ENCODE measurements at places on chromosomes 1 and 21.

GRCh38 chr1:112509005-112509659 lies 367 bp downstream of the WNT2B start:
- no peak for DNase-seq

DNA sequence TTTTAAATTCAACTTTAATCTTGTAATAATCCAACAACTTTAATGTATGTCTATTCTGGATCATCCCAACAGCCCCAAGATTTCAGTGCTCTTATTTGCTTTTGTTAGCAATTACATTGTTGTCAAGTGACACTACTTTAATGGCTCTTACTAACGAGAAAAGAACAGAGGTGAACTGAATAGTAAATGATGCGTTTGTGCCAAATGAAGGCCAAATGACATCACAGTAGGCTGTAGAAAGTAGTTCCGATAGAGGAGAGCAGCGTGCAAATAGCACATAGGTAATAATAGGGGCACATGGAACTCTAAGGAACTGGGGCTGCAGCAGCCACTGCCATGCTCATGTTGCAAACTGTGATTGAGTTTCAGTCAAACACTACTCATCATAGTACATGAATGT lies 301.9 kb downstream of the LMX1A start:
- no peak for DNase-seq

GRCh38 chr1:26724118-26724517 lies 28.3 kb downstream of the ARID1A start:
- no peak for DNase-seq

GRCh38 chr1:230073371-230074035 lies 6.5 kb downstream of the GALNT2 start:
- no peak for DNase-seq

GRCh38 chr1:45785583-45785982 lies 17.8 kb upstream of the MAST2 start:
- DNase-seq: no peak

GRCh38 chr1:48181669-48182367 lies 40.7 kb upstream of the SLC5A9 start:
- DNase-seq: no peak

DNA sequence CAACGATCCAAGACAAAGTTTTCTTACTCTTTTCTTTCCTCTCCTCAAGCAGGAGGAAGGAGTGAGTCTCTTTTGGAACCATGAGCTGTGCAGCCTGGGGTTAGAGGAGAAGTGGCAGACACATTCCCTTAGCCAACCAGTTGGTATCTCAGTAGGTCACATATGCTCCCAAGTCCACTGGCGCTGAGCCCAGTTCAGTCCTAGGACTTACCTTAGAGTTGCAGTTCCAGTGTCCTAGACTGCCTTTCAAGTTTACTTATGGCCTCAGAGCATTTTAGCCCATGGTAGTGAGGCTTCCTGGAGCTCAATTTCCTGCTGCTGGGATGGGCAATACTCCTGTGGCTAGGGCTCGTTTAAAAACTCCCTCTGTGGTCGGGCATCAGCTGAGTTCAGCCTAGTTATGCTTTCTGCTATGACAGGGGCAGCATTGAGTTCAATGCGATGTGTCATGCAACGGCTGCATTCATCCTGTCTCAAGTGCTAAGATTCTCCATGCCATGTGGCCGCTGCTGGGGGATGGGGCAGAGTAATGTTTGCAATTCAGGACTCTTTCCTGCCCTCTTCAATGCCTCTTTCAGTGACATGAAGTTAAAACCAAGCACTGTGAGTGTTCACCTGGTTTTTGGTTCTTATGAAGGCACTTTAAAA lies 103.8 kb downstream of the LRRC7 start:
- no peak for DNase-seq

DNA sequence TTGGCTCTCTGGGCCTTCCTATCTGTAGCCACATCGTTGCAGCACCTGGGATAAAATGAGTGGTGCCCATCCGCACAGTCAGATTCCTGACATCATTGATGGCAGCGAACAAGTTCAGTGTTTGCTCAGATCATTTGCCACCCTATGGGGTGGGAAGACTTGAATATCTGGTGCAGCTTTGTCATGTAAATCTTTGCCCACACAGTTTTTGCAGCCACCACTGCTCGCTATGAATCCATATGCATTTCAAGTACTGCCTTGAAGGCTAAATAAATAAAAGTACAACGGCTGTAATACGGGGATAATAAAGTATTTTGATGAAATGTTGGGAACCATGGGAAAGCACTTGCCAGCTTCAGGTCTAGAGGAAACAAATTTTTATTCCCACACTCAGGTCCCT lies 56.3 kb upstream of the COA6 start:
- no peak for DNase-seq

GRCh38 chr1:155320661-155321617 lies at the start of gene RUSC1:
RUSC1 (plus strand) TSS chr1:155320894; CDS start chr1:155321774, 880 bp downstream.
- peak; percentile 78 for DNase-seq

DNA sequence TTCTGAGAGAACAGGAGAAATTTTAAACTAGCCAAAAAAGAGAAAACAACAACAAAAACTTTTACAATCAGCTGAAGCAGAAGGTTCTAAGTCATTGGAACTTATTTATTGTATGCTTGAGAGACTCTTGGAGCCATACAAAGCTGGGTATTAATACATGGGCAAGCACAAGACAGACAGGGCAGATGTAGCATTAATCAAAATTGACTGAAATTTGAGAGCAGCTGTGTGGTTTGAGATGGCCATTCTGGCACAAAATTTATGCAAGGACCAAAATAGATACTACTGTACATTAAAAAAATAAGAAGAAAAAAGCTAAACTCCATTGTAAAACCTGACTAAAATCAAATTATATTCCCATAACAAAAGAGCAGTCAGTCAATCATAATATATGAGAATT lies 892.5 kb downstream of the PLA2G4A start:
- no peak for DNase-seq

- no peak for DNase-seq
These were observed 1.3 kb upstream of the OLIG2 start for GRCh38 chr21:33024201-33025103.

GRCh38 chr1:177686933-177687332 lies 282.9 kb downstream of the SEC16B start:
- no peak for DNase-seq

- DNase-seq: no peak
These were observed 166.8 kb downstream of the BACH1 start for GRCh38 chr21:29465546-29465945.

- no peak for DNase-seq
These were observed 10.4 kb upstream of the TLR5 start for GRCh38 chr1:223153177-223154119.

- no peak for DNase-seq
These were observed 29.7 kb upstream of the LDLRAP1 start for GRCh38 chr1:25513666-25514065.

DNA sequence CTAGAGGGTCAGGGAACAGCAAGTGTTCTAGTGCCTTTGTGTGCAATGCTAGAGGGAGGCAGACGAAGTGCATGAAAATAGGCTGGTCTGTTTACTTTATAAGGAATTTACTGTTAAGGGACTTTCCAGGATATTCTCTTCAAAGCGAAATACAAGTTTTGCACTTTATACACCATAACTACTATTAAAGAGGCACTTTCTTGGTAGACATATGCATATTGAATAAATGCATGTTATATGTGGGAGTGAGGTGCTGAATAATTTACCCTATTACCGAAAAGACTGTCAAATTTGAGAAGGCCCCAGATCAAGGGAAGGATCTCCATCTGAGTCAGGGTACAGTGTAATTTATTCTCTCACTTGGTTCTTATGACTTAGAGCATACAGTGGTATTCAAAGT lies 310.5 kb downstream of the S1PR1 start:
- no peak for DNase-seq

DNA sequence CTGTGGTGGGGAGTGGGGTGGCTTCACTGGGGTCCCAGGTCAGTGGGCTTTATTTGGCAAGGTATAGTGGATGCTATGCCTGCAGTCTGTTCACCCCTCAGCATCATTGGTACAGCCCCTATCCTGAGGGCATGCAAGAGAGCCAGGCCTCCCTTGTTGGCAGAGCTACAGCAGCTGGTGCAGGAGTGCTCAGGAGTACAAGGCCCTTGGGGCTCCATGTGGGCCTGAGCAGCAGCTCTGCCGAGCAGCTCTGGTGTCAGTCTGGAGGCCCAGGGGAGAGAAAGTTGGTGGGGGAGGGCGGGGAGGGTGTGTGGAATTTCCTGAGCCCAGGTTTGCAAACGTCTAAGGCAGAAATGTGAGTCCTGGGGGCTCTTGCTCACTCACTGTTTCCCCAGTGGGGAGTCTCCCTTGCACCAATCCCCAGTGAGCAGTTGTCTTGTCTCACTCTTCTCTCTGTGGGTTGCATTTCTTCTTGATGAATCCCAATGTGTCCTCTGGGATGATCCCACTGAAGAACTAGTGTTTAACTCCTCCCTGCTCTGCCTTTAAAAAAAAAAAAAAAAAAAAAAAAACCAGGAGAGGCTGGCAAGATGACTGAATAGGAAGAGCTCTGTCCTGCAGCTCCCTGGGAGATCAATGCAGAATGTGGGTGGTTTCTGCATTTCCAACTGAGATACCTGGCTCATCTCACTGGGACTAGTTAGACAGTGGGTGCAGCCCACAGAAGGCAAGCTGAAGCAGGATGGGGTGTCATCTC lies 39.5 kb upstream of the CYP4X1 start:
- no peak for DNase-seq

- no peak for DNase-seq
These were observed at the start of gene LHX4 for GRCh38 chr1:180229483-180230415. LHX4 (plus strand) TSS chr1:180230264; CDS start chr1:180230530, 266 bp downstream.

DNA sequence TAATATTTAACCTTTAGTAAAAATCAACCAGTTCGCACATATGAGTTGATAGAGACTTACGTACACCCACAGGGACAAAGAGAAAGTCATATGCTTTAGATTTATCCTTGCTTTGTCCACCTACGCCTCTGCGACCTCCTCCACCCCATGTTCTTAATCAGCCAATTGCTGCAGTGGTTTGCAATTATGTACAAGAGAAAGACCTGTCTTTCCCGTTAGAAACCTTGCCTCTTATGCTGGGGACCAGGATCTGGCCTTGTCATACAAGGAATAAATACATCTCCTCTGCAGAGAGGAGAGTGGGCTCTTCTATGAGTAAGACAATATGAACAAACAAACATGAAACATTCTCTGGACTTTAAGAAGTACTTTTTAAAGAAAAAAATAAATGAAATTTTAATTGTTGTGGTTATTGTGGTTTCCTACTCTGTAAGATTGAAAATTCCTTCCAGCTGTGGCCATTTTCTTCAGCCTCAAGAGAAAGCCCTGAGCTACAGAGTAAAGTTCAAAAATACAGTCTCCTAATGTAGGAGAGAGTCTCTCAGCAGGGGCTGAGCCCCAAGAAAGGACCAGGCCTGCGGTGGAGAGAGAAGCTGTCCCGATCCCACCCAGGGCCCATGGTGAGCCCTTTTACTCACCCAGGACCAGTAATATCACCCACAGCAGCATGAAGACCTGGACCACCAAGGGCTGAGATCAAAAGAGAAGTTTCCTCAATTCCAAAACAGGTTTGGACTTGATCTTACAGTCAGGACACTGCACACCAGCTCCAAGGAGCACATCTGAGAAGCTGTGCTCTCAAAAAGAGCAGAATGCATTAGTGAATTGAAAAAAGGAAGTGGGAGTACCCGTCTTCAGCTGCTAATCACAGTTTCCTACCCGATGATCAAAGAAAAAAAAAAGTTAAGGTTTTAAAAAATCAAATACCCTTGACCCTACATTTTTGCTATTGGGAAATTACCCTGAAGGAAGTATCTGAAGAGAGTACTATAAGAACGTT lies at the start of gene FCRL5:
Gene FCRL5 (minus strand): TSS at position 822 of the 1,000 bp plus-strand sequence. CDS start 153 bp downstream, at position 669.
- no peak for DNase-seq

GRCh38 chr1:77168358-77168757 lies 50.9 kb downstream of the PIGK start:
- DNase-seq: no peak

GRCh38 chr1:32337855-32338636 lies 2.0 kb upstream of the MARCKSL1 start:
- no peak for DNase-seq

- DNase-seq: no peak
These were observed 31.9 kb downstream of the WNT9A start for GRCh38 chr1:227915564-227916553.

DNA sequence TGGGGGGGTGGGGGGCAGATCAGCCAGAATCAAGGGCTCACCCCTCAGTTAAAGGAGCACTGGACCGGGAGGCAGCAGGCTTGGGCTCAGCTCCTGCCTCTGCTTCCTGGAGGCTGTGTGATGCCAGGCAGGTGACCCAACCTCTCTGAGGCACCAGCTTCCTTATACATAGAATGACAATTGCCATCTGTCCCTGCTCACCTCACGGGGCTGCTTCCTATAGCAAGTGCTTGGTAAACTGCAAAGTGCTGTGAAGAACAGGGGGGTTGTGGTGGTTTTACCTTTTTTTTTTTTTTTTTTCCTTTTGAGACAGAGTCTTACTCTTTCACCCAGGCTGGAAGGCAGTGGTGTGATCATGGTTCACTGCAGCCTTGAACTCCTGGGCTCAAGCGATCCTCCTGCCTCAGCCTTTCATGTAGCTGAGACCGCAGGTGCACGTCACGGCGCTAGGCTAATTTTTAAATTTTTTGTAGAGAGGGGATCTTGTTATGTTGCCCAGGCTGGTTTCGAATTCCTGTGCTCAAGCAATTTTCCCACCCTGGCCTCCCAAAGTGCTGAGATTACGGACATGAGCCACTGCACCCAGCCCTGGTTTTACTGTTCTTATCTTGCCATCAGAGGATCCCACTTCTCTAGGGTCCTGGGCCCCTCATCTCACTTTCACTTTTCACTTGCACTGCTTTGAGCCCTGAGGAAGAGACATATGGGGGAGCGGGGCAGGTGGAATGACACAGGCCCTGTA lies 11.6 kb downstream of the KCNQ4 start:
- DNase-seq: no peak

DNA sequence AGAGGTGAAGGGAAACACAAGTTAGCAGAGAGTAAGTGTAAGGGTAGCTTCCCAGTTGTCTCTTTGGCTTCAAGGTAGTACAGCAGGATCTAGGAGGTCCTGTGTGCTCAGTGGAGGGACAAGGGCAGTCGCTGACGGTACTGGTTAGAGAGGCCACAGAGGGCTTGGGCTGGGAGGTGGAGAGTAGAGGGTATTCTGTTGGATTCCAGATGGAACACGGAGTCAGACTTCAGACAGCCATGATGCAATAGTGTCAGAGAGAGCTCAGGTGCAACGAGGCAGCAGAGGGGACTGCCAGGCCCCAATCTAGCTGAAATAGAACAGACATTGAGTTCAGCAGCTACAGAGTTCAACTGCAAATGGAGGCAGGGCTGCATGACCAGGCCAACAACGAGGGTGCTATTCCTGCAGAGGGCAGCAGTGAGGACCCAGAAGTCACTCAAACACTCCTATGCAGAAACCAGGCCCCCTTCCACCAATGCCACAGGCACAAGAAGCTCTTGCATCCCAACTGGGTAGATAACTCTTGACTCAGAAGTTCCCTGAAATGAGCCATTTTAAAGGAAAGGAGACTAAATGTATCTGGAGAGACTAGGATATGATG lies 325.0 kb upstream of the ESRRG start:
- DNase-seq: no peak

DNA sequence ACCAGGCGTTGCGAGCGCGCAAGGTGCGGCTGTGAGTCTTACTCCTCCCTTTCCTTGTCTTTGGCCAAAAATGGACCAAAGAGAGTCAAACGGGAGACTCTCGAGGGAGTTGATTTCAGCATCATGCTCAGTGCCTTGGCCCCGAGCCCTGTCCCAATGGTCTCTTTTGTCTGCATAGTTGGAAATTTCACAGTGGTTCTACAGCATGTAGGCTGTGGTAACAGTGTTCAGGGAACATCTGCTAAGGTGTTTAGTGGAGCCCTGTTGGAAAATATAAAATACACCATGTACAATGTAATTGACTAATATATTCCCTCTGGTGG lies 2.7 kb downstream of the CACNA1E start:
- no peak for DNase-seq

- no peak for DNase-seq
These were observed 18.6 kb downstream of the ARMH1 start for GRCh38 chr1:44693159-44693558.
